ENCODE measurements at places on chromosomes 6 and 20.
A peak's percentile ranks its signal among the peaks of the same experiment; 100 is the strongest.

DNA sequence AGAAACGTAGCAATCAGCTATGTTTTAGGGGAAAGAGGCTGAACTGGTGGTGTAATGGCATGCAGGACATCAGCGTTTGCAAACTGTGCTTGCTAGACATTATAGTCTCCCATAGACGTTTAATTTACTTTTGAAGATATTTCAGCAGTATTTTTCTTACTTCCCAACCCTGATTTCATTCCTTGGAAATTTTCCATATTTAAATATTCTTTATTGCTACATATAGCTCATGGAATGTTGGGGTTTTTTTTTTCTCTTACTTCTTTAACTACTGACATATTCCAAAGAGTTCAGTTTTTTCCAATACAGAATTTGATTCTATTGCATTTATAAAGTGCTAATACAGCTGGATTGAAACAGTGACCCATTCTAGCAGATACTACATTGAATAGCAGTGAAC, 694.4 kb upstream of the CITED2 start:
- DNase-seq = no peak

DNA sequence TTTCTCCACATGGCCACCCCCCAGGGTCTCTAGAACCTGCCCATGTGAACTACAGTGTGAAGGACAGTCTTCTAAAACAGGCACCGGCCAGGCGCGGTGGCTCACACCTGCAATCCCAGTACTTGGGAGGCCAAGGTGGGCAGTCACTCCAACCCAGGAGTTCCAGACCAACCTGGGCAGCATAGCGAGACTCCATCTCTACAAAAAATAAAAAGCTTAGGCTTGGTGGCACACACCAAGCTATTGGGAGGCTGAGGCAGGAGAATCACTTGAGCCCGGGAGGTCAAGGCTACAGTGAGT, 13.7 kb downstream of the ACSS1 start:
- no peak for DNase-seq

- DNase-seq = peak; percentile 3
Observed at GRCh38 chr6:28003059-28003458, 46.0 kb downstream of the OR2B6 start.

DNA sequence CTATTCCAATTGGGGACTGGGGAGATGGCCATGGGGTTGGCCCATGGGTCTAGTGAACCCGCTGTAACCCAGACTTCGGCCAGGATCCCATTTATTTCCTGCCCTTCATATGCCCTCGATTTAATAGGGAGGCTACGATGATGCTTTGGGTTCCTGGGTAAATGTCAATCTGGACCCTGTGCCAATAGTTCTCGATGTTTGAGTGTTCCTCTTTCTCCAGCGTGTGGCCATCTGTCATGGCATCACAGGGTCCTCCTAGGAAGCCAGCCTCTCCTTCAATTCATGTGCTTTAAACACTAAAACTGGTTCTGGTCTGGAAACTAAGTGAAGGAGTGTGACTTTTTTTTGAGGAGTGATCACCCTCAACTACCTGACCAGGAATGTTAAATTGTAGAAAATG, 28.7 kb upstream of the ELMO2 start:
- DNase-seq = no peak

DNA sequence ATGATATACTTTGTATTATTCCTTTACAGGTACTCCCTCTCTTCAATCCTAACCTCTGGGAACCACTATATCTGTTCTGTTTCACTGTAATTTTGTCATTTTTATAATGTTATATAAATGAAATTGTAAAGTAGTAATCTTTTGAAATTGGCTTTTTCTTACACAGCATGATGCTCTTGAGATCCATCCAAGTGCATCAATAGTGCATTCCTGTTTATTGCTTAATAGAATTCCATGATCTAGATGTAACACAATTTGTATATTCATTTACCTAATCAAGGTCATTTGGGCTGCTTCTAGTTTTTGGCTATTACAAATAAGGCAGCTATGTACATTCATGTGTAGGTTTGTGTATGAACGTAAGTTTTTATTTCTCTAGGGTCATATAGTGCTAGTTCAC, 174.6 kb downstream of the KHDC1L start:
- no peak for DNase-seq

DNA sequence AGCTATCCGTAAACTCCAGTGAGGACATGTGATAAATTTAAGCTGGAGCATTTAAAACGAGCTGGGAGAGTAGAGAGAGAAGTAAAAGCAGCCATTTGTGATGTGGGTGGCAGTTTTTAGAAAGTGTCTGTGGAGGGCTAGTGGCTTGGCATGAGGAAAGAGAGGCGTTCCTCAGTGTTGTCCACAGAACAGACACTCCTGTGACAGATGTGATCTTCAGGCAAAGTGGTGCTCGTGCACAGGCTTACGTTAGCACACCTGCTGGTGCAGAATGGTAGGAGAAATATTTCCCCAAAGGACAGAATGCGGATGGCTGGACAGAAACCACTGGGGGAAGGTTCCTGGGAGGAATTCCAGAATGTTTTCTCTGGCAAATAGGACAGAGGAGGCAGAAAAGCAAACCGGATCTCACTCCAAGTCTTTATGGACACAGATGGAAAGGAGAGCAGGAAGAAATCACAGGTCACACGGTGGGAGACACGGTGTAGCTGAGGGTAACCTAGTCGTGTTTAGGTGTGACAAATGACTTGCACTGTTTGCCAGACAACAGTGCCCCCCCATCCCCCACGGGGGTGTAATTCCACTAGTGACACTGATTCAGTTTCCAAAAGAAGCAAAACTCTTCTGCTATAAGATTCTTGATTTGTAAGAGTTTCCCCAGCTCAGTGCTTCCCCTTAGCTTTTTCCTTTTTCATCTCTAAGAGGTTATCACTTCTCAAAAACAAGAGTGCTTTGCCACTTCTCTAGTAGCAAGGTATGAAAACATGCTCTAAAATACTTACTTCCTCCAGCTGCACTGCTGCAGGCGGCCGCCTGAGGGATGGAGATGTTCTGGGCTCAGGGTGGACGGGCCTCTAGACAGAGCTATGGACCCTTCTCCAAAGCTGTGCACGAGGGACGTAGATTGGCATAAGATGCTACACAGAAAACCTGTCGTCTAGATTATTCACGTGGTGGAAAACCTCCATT, 293.2 kb downstream of the QKI start:
- DNase-seq = no peak

DNA sequence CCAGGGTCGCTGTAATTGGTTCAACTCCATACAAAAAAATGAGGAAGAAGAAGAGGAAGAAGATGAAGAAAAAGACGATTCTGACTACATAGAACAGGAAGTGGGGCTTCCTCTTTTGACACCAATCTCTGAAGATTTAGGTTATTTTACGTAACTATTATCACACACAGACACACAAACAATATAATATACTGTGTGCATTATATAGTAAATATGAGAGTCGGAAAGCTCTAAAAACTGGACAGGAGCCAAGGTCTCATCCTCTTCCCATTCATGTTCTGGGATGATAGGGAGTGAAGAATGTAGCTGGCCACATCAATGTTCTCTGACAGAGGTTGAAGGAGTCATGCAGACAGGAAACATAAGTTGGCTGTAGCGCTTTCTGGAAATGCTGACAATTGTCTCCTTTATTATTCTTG, 13.3 kb downstream of the RSPH4A start:
- DNase-seq = no peak

GRCh38 chr20:1800180-1800579, 95.0 kb upstream of the SIRPA start:
- no peak for DNase-seq

DNA sequence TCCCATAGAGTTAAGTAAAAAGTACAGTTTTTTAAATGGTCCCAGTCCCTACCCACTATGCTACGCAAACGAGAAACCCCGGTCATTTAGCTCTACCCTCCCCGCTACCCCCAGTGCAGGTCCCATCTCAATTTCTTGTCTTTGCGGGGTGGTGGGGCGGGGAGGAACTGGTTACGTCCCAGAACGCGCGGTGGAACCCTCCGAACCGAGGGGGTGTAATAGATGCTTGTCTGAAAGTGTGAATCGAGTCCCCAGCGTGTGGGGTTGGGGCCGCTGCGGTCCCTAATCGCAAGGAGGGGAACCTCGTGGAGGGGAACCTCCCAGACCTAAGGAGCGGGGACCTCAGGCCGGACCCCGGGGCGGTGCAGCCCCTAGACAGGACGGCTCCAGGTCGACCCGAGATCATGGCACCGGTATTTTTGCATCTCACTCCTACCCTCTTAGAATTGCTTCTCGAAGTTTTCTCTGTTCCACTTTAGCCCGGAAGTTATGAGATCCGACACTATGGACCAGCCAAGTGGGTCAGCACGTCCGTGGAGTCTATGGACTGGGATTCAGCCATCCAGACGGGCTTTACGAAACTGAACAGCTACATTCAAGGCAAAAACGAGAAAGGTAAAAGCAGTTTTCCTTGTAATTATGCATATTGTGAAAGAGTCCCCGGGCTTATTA, 779 bp downstream of the HEBP2 start:
- DNase-seq = no peak

DNA sequence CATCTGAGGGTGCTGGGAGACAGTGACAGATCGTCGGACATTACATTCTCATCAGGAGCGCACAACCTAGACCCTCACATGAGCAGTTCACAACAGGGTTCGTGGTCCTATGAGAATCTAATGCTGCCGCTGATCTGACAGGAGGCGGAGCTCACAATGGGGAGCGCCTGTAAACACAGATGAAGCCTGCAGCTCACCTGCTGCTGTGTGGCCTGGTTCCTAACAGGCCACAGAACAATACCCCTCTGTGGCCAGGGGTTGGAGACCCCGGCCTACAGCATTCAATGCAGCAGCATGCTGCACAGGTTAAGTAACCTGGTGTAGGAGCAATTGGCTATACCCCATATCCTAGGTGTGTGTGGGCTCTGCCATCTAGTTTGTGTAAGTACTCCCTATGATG, 19.5 kb downstream of the ANKRD60 start:
- DNase-seq = no peak

- no peak for DNase-seq
Observed at GRCh38 chr6:26538572-26538902, 371 bp downstream of the HMGN4 start.

- no peak for DNase-seq
Observed at GRCh38 chr20:32537657-32538525, 47.2 kb downstream of the NOL4L start.

DNA sequence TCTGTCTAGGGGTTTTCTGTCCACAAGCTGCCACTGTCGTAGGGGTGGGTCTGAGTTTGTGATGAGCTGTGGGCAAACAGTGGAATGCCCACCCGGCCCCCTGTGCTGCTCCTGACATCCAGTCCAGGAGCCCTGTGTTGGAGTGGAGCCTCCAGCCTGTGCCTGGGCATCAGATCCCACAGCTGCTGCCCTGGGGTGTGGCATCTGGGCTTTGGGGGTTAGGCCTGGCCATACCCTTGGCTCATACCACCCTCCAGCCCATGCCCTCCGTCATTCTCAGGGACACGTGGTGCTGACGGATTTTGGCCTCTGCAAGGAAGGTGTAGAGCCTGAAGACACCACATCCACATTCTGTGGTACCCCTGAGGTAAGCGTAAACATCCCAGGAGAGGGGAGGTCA, 12.9 kb downstream of the SGK2 start:
- no peak for DNase-seq

- DNase-seq = peak; percentile 50
Observed at GRCh38 chr6:146700078-146700686, 101.4 kb downstream of the ADGB start.

- no peak for DNase-seq
Observed at GRCh38 chr20:35575958-35576357, 34.1 kb downstream of the ERGIC3 start.

DNA sequence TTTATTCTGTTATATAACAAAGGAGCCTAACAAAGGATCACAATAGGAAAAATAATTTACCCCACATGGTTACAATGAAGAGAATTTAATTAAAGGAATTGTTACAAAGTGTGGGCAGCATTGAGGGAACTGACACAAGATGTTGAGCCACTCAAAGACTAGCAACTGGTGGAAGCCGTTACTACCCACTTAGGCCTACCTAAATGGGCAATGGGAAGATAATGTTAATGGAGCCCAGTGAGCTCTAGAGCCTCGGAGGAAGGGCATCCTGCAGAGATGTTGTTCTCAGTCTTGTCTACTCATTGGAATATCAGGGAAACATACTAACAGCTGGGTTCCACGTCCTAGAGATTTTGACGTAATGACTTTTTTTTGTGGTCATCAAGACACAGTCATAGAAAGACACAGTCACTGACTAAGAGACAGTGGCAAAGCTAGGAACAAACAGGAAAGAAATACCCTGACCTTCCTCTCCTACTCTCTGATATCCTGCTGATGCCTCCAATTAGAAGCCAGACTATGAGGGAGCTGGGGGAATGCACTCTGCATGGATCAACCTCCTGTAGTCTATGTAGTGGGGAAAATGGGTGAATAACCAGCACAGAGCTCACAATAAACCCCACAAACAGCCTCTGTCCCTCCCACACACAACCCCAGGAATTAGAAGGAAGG, 523.8 kb upstream of the FLRT3 start:
- DNase-seq = no peak

GRCh38 chr6:170072246-170072645, 218.6 kb downstream of the DLL1 start:
- no peak for DNase-seq

DNA sequence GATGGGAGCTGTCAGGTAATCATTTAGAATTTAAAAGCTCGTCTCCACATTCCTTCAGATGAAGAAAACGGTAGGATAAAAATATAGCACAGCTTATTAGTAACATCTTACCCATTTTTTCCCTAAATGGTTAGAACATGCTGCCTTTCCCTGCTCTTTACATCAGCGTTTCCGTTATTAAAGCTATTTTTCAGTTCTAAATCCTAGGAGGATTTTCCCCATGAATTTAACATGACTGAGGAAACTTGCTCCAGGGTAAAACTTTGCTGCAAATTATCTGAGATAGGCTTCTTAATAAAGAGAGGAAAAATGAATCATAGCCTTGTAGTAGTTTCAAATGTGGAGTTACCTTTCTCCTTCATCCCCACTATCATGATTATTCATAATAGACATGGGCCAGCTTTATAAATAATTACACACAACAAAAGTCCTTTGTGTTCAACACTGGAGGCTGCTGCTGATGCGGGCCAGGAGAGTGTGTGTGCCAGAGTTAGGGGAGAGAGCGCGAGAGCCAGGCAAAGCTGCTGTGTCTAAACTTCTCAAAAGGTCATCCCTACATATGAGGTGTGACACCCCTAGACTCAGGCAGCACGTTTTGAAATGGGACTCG, 24.4 kb downstream of the MYLIP start:
- DNase-seq = no peak

GRCh38 chr6:56992703-56993102, 37.8 kb downstream of the BEND6 start:
- DNase-seq = no peak

DNA sequence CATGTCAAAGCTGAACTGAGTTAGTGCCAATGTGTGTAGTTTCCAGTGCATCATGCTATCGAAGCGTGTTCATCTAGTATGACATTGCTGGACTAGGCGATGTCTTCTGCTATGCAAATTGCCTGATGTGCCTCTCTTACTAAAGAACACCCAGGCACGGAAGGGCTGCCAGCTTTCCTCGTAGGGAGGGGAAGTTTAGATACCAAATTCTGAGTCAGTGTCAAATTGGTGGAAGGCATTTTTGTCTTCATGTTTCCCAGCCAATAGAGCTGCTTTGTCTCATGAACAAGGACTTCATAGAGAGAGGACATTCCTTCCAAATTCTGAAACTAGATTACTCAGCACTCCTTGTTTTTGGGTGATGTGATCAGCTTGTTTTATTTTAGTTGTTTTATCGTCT, 320.1 kb downstream of the BTBD3 start:
- no peak for DNase-seq
